NCI-H748 treated with DMSO at 0.1 percent for 48 hours (cell line): ENCODE measurements at places on chromosomes 1 and 21.

DNA sequence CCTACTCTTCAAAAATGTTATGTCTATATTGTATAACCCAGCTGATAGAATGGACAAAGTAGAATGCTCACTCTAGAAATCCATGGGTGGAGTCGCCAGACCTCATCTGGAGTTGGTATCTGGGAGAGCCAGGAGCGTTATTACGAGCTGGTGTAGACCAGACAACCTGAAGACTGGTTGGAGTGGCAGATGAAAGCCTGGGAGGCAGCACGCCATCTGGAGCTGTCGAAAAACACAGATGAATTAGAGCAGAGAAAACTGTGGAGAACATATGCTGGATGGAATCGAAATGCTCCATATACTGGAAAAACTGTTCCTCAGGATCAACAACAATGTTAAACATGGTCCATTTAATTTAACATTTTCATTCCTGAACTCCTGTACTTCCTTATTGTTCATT lies 333.6 kb downstream of the KCTD3 start:
- DNase-seq = no peak

GRCh38 chr1:52502789-52503188 lies 50.1 kb downstream of the TUT4 start:
- no peak for DNase-seq

- no peak for DNase-seq
These were observed 9.8 kb upstream of the SLC19A1 start for GRCh38 chr21:45551783-45552695.

- DNase-seq = no peak
These were observed 795 bp downstream of the SYT2 start for GRCh38 chr1:202709276-202710041.

- DNase-seq = no peak
These were observed 3.1 kb downstream of the C1orf216 start for GRCh38 chr1:35715568-35716002.

DNA sequence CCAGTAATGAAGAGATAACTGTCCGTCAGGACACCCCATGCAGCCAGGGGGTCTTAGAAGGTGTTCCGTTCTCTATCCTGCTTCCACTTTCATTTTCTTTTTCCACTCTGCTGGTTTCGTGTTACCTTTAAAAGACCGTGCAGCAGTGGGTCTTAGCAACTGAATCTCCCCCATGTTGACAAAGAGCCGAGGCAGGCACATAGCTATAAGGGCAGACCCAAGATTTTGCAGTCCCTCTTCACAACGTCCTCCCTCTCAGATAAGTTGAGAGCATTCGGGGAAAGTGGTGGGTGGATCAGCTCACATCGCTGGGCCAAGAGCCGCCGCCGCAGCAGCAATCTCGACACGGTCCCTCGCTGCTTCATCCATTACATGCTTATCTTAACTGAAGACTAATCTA lies 355.5 kb downstream of the LMO4 start:
- DNase-seq = no peak

DNA sequence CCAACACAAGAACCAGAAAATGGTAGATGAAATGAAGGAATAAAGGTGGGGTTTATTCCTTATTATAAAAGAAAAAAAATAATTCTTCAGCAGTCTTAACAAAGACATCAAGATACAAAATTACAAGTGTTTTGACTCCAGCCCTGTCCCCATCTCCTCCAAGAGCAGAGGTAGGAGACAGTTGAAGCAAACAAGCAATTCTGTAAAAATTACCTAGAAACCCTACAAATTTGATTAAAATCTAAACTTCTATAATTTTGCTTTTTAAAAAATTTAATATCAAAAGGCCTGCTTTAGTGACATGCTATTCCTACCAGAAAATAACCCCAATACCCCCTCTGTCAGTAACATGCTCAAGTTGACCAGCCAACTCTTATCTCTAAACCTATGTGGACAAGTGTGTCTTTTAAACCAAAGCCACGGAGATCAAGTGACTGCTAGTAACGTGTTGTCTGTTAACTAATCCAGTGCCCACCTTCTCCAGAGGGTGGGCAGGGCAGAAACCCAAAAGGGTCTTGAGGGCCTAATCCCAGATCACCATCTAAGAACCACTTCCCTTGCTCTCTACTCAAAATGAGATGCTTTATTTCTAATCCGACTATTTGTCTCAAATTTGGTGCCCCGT lies 8.4 kb downstream of the GLUL start:
- no peak for DNase-seq

- DNase-seq = no peak
These were observed 8.5 kb downstream of the SCYL3 start for GRCh38 chr1:169885207-169885606.

GRCh38 chr21:45811136-45811535 lies 167.6 kb downstream of the PCBP3 start:
- no peak for DNase-seq

- no peak for DNase-seq
These were observed 221.9 kb downstream of the PBX1 start for GRCh38 chr1:164780863-164781262.

DNA sequence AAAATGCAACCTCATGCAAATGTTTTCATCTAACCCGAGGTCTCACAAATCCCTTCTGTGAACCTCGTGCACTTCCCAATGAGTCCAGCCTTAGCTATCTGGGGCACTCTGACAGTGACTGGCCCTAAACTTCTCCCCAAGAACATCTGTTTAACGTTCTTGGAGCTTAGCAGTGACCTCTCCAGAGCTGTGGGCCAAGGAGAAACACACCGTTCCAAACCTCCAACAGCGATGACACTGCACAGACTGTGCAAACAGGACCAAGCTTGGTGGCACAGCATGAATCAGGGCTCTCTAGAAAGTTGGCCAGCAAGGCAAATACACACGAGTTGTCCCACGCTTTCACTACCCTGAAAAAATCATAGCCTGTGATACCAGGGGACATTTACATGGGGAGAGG lies 15.8 kb downstream of the BEND5 start:
- no peak for DNase-seq

DNA sequence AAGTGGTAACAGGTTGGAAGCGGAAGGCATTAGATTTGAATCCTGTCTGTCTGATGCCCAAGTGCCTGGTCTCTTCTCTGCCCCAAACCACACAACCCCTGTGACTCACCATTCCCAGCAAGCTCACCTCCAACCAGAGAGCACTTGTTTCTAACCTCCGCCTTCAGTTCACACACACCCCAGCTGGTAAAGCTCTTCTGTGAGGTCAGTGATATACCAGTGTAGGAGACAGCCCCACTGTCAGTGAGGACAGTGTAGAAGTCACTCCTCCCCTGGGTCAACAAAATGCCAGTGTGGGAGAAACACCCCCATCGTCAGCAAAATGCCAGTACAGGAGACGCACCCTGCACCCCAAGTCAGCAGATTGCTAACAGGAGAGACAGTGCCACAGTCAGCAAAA lies 2.6 kb downstream of the RIMS3 start:
- DNase-seq = no peak

- no peak for DNase-seq
These were observed 109.6 kb upstream of the DNAH14 start for GRCh38 chr1:224819861-224820260.

DNA sequence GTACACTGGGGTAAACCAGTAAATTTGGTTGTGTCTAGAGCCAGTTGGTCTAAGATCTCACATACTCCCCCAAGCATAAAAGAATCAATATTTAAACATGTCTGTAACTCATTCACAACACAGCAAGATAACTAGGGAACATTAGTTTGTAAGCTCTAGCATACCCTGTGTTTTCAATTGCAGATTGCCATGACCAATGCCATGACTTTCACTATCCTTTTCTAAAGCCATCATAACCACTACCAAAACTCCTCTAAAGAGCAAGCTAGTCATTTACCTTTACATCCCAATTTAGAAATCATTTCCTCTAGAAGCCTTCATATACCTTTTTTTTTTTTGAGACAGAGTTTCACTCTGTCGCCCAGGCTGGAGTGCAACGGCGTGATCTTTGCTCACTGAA lies 56.5 kb upstream of the PLA2G4A start:
- DNase-seq = no peak

- no peak for DNase-seq
These were observed 139.4 kb upstream of the RAB4A start for GRCh38 chr1:229131243-229132105.

GRCh38 chr1:155648207-155649147 lies 38.5 kb downstream of the MSTO1 start:
- no peak for DNase-seq

DNA sequence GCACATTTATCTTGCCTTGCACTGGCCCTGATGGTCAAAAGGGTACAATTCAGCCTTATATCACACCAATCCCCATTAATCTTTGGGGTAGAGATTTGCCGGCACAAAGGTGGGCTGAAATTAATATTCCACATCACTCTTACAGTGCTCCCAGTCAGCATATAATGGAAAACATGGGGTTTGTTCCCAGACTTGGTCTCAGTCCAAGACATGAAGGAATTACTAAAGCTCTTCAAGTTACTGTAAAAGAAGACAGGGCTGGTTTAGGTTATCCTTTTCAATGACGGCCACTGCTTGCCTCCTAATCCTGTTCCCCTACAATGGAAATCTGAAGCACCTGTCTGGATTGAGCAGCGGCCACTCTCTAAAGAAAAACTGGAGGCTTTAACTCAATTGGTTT lies 160.7 kb downstream of the IER5 start:
- DNase-seq = no peak

- DNase-seq = no peak
These were observed 24.5 kb downstream of the CXADR start for GRCh38 chr21:17537299-17537698.

DNA sequence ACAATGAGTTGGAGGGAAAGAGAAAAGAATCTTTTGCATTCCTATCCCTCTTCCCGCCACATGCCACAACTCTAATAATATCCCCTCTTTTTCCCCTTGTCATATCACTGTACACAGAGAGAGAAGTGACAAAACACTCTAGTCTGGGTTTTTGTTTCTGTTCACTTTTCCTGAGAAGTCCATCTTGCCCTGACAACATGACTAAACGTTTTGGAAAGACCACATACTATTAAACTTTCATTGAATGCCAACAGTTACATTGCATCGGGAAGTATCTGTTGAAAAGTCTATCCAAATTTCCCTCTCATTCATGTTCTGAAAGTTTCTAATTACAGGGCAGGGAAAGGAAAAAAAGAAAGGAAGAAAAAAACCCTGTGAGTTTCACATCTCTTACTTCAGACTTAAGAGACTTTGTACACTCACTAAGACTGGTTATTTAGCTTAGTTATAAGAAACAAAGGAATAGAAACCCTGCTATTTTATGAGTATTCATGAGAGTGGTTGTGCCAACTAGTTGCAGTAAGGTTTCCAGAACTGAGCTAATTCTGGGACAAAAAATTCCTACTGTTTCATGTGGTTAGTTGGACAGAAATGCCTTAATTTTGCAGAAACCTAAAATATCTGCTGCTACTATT lies 16.9 kb downstream of the PLA2G4A start:
- DNase-seq = no peak

GRCh38 chr1:205340676-205341075 lies 16.0 kb downstream of the KLHDC8A start:
- DNase-seq = no peak

DNA sequence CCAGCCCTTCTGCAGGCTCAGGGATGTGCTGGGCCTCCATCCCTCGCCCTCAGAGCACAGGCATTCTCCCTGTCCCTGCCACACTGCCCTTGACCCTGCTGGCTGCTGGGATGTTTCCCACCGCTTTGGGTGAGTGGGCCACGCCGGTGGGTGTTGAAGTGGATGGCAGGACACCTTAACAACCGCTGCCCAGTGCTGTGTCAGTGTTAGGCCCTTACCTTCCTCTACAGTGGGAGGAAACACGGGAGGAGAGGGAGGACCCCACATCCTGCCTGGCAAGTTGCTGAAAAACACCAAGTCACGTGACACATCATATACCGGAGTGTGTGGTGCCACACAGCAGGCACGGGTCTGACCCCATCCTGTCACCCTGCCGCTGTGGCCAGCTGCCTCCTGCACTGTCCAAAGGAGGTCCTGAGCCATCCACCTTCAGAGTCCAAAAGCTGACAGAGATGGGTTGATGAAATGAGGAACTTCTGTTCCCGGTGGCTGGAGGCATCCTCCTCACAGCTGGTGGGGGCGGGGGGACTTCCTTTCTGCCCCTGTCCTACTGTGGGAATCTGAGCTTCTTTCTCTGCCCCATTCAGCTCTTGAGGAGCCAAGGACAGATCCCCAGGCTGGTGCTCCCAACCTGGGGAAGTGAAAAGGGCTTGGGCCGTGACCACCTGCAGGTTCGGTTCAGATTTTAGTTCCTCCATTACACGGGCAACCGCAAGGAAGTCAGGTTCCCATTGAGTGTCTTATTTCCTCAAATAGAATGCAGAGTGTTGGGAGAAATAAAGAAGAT lies 3.2 kb upstream of the THEMIS2 start:
- DNase-seq = no peak

DNA sequence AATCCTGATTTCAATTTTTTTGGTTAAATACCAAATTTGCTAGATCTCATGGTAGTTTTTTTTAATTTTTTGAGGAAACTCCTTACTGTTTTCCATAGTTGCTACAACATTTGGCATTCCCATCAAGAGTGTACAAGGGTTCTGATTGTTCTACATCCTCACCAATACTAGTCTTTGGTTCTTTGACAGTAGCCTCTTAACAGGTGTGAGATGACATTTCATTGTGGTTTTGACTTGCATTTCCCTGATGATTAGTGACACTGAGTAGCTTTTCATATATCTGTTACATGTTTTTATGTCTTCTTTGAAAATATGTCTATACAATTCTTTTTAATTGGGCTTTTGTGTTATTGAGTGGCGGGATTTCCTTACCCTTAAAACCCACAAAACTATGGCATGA lies 20.9 kb upstream of the RGS13 start:
- DNase-seq = no peak

GRCh38 chr1:240797050-240797449 lies 185.1 kb upstream of the GREM2 start:
- peak; percentile 17 for DNase-seq

DNA sequence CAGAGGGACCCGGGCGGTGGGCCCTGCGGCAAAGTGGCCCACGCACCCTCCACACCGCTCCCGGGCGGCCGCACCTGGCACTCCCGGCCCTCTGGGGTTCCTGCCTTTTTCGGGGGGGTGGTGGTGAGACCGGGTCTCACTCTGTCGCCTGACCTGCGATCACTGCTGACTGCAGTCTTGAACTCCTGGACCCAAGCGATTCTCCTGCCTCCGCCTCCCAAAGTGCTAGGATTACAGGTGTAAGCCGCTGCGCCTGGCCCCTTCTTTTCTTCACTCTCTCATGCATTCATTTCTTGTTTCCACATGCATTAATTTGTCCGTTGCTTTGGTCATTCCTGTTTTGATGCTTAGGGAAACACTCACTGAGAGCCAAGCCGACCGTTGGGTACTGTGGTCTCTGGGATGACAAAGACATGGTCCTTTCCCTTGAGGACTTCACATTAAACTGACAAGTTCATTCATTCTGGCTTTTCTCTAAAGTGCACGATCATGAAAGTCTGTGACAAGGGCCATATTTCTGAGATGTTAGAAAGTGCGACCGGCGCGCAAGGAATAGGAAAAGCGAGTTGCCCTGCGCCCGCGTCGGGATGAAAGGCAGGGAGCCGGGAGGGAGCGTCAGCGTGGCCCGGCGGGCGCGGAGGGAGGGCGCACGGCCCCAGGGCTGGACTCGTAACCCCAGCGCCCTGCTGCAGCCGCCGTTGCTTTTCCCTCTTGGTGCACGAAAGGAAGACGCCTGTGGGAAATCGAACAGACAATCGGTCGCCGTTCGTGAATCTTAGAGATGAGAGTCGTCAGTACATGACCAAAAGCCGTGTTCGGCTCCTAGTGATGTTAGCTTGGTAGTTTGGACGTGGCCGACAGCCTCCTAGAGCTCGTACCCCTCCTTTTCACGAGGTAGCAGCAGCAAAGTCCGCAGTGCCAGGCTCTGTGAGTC lies 1.0 kb upstream of the MCOLN2 start:
- DNase-seq = peak; percentile 41
